ENCODE measurements at places on chromosomes 13 and 19.
A peak's percentile ranks its signal among the peaks of the same experiment; 100 is the strongest.

DNA sequence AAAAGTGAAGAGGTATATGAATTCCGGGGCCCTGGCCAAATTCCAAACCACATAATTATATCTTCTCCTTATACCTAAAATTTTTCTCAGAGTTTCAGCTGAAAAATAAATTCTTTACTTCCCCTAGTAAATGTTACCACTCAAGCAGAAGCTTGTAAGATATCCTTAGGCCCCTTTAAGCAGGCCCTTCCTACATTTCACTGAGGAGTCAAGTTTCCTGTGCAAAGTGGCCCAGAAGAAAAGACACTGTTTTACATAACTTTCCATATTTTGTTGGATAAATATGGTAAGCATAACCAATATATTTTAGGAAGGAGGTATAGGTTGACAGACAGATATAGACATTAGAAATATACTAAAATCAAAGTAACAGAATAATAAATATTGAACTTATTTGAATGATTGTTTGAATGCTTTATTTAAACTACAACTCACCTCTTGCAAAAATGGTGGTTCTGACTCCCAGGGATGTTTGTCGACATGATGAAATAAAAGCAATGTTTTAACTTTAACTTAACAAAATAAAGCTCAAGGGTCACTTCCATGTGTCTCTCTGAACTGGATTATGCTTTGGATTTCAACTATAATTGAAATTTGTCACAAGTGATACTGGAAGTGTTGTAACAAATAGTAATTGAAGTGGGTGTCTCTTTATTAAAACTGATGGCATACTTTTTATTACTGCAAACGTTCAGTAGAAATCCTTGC lies 141.2 kb downstream of the SPRY2 start:
- DNase-seq = no peak

- DNase-seq = no peak
Observed at GRCh38 chr13:41455725-41456419, 1.5 kb upstream of the RGCC start.

GRCh38 chr13:59318320-59318930 lies 845.3 kb downstream of the DIAPH3 start:
- DNase-seq = no peak

GRCh38 chr19:55047951-55048350 lies 9.9 kb upstream of the GP6 start:
- no peak for DNase-seq

DNA sequence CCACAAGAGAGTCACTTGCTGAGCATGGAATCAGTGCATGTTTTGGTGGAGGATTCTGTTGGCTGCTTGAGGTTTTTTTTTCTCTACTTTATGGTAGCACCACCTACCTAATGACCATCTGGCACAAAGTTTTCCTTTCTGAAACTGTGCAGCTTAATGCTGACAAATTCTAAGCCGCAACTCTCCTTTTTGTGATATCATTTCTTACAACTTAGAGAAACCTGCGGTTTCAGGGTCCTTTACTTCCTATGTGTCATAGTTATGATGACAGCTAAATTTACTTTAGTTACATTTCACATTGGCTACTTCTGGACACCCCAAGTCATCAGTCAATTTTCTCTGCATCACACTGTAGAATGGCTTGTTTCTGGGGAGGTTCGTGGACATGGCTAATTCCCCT lies 115.4 kb upstream of the TMTC4 start:
- no peak for DNase-seq

DNA sequence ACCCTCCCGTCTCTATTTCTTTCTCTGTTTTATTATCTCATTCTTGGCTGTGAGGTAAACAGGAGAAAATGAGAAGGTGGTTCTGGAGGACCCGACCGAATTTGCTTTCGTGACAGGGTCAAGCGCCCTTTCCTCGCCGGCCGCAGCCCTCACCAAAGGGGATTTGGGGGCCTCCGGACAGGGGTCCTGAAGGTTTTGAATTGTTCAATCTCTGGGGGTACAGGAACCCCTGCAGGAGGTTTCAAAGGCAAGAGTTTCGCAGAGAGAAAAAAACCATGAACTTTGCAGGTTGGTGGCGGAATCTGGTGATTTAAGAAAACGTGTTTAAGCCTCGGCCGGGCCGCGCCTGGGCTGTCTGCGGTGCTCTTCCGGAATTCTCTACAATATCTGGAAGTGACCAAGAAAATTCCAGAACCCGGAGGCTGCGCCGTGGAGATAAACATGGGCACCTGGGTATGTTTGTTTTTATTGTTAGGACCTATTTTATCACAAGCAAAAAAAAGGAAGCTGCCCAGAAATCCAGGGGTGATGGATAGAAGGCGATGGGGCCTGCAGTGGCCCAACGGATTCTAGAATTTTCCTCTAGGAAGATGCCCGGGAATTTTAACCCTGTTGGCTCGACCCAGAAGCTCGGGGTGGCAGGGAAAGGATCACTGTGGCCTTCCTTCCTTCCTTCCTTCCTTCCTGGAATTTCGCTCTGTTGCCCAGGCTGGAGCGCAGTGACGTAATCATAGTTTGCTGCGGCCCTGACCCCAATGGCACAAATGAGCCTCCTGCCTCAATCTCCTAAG lies 14.2 kb upstream of the PTBP1 start:
- DNase-seq = no peak

- peak; percentile 69 for DNase-seq
Observed at GRCh38 chr19:4676955-4677731, 7.0 kb upstream of the MYDGF start.

DNA sequence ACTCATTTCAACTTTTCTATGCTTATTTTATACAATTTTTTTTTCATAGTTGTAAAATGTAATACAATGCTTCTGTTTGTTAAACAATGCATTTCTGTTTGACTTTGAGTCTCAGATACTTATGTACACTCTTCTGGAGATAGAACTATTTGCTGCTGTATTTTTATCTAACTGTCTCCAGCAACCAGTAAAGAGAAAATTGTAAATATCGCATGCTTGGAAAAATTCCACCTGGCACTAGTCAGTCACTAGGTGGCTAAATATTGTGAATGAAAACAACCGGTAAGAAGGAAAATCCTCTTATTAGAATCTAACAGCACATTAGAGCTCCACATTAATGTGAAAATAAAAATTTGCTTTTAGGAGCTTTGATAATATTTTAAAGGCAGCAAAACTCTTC lies 876.5 kb downstream of the PCDH9 start:
- DNase-seq = no peak

DNA sequence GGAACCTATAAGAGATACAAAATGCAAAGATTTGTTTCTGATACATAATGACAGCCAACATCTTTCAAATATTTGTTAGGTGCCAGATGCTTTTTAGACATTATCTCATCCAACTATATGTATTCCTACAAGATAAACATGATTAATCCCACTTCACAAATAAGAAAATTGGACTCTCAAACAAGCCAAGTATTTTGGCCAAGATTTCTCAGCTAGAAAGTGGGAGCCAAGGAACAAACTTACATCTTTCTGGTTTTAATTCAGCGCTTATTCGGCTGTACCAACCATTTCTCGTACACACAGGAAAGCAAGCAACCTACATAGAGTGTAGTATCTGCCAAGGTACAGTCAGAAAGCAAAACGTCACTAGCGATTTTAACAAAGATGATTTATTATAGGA lies 85.7 kb upstream of the SERP2 start:
- no peak for DNase-seq

GRCh38 chr13:51303063-51303552 lies 36.4 kb upstream of the SERPINE3 start:
- peak; percentile 96 for DNase-seq

DNA sequence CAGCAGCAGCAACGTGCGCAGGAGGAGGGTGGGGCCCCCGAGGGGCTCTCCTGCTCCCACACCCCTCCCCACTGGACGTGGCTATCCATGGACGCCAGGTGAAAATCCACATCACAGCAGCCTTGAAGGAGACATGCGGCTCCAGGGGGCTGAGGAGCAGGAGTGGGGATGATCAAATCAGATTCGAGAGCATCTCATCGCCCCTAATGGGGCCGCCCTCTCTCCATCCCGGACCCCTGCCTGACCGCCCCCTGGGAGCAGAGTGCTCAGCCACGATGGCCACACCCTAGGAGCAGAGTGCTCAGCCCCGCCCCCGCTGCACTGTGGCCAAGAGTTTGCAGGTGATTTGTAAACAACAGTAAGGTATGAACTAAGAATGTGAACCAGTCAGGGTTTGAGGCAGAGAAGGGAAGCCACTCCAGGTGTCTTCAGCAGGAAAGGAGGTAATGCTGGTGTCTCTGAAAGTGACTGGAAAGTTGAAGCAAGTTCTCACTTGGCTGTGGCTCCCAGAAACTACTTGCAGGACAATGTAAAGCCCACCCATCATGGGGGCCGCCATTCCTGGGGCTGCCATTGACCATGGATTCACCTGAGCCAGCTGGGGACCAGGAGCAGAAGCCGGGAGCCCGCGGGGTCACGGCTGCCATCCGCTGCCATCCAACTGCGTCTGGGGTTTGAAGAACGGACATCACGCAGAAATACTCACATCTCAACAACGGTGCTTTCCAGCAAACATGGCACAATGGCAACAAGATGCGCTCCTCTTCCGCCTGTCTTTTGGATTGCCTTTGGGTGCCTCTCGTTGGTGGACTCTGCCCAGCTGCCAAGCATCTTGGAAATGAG lies 71.8 kb downstream of the SPACA7 start:
- no peak for DNase-seq

DNA sequence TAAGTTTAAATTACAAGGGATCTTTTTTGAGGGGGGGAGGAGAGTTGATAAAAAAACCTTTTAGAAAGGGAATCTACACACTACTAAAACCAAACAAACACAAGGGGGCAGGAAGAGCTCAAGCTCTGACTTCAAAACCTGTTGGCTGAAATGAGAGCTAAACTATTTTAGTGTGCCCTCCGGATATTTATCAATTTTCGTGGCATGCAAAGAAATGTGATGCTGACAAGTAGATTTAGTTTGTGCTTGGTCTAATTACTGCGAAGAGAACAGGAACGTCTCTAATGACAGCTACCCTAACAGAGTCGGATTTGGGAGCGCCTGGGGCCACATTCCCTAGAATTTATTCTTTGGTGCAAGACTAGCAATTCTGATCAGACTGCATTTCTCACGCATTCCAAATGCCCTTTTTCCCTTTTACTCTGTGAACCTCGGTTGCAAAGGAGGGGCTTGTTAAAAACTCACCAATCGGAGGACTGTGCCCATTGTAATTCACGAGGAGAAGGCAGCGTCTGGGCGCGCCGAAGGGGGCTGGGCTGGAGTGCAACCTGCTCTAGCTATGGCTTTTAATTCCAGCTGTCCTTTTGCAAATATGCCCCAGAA lies 802 bp upstream of the FREM2 start:
- no peak for DNase-seq

- DNase-seq = no peak
Observed at GRCh38 chr13:100898431-100898830, 223.8 kb upstream of the TMTC4 start.

DNA sequence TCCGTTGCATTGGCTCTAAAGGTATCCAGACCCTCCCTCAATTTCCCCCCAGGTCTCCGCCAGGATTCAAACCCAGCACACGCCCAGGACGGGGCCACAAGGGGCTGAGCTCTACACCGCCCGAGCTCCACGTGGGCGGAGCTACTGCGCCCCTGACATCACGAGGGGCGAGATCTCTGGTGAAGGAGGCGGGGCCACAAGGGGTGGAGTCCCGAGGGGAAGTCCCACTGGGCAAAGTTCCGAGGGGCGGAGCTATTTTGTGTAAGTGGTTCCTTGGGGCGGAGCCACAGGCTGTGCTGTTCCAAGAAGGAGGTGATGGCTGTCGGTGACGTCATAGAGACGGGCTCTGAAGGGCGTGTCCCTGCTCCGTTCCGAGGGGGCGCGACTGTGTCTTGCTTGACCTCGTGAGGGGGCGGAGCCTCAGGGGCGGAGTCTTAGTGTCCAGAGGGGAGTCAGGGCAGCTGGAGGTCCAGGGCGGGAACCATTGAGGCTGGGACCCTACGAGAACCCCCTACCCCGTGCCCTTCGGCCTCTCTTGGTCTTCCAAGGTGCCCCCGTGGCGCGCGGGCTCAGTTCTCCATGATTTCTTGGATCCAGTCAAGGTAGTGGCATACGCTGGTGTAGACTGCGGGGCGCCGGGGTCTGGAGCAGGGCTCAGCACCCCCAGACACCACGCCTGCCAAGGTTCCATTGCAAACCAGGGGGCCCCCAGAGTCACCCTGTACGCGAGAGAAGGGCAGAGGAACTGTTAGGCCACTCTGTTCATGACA lies 1.3 kb upstream of the KLK8 start:
- DNase-seq = no peak

DNA sequence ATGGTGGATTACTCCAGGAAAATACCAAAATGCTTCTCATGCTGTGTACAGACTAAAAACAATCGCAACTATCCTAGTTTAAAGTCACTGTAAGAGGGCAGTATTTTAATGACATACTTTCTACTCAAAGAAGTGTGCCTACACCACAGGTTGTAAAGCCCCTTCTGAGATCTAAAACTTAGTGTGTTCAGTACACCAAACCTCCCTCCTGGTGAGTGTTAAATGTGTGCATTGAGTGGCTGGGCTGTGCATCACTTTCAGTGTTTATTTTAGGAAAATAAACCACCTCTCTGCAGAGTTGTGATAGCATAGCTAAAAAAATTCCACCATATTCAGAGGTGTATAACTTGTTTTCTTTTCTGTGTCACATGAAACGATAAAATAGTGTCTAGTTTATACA lies 263.7 kb downstream of the DACH1 start:
- no peak for DNase-seq

DNA sequence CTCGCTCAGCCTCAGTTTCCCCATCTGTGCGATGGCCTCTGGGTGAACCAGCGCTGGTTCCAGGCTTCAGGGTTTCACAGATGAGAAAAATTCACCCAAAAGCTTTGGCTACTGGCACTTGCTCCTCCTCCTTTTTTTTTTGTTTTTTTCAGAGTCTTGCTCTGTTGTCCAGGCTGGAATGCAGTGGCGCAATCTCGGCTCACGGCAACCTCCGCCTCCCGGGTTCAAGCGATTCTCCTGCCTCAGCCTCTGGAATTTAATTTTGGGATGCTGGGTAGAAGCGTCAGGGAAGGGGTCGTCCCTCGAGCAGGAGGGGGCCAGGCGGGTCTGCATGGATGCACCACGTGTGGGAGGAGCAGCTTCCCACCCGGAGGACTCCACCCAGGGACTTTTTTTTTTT lies 7.0 kb downstream of the PRSS57 start:
- DNase-seq = no peak

- DNase-seq = no peak
Observed at GRCh38 chr13:109148243-109148642, 518.8 kb downstream of the MYO16 start.

DNA sequence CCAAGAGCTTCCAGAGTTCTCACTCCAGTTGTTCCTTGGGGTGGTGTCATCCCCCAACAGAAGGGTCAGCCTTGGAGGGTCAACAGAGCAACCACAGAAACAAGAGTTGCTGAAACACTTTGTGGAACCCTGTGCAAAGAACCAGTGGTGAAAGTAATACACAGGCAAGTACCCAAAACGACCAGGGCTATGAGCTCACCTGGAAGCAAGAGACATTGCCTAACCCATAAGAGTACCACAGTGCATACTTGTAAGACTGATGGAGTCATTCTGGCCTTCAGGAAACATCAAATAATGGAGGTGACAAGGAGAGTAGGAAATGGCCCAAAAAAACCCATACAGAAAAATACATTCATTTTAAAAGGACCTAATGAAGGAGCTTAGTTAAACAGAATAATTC lies 184.3 kb upstream of the TSC22D1 start:
- DNase-seq = no peak

Measured in NCI-H524 treated with DMSO at 0.1 percent for 48 hours (cell line).